Kidney tubule cell (primary cell): ENCODE measurements at places on chromosomes 13 and 19.

DNA sequence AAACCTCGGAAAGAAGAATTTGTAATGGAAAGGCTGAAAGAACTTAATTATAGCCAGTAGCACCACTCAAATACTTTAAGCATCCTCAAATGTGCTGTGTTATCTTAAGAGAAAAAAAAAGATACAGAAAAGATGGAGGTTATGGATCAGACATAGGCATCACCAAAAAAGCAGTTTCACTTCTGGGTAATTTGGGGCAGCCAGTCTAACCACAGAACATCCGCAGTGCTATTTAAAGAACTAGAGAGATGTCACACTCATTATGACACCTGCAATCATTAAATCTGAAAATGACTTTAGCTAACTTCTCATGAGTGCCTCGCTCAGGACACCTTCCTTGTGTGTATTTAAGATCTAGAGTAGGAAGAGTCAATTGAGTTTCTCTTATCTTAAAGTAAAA, 211.8 kb downstream of the RBM26 start:
- DNase-seq = no peak

- no peak for DNase-seq
These were observed 9.9 kb downstream of the NACC1 start for GRCh38 chr19:13127811-13128575.

GRCh38 chr19:41541990-41542584, 33.9 kb upstream of the CEACAM21 start:
- DNase-seq = peak; percentile 40

DNA sequence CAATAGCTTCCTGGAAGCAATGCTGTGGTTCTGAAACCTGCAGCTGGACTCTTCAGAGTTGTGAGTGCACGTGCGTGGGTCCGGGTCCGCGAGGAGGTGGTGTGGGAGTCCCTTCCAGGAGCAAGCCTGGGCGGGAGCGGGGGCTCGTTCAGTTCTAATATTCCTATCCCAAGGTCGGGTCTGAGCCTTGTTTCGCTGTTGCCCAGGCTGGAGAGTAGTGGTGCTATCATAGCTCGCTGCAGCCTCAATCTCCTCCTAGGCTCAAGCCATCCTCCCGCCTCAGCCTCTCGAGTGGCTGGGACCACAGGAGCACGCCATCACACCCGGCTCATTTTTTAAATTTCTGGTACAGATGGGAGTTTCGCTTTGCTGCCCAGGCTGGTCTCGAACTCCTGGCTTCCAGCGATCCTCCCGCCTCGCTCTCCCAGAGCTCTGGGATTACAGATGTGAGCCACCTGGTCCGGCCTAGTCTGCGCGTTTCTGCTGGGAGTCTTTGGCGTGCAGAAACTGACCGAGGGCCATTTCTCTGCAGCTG, 625 bp downstream of the ZFP82 start:
- DNase-seq = no peak

- no peak for DNase-seq
These were observed 19.3 kb upstream of the GATAD2A start for GRCh38 chr19:19385896-19386869.
